ENCODE measurements at places on chromosomes 13 and 19.

DNA sequence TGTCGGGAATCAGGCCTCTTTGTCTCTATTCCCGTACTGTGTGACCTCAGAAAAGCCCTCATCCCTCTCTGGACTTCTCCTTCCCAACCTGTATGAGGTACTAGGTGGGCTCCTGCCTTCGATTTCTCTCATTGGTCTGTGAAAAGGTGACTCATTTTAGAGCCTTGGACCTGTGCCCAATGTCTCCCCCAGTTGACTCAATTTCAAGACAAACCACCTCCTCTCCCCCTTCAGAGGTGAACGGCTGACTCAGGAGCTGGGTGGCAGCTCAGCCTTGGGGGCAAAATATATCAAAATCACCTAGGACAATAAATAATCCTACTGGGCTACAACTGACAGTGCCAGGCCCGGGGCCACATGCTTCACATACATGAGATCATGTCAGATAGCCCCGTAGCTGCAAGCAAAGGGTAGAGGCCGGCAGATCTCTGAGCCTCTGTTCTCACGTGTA is 630 bp downstream of the COQ8B start:
- no peak for DNase-seq

GRCh38 chr13:50116430-50116973 is 101.3 kb downstream of the KCNRG start:
- no peak for DNase-seq

DNA sequence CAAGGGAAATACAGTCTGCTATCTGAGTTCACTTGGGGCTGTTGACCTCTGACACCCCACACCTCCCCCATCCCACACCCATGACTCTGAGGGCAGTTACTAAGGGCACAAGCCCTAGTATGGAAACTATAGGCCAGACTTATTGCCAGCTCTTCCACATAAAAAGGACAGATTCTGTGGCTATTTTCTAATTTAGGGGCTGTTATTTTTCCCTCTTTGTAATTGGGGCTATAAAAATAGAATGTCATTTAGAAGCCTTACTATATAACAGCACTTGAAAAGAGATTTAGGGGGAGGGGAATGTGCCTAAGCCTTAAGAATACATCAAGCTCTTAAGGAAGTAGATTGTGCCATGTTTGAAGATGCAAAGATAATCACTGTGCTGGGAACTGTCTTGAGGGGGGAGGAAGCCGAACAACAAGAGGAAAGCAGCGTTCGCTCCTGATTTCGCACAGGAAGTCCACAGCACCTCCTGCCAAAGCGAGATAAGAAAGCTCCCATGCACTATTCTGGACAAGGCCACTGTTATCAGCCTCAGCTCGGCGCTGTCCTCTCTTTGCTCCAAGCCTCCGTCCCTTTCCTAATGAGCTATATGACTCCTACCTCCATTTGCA is 86.6 kb downstream of the FLT1 start:
- no peak for DNase-seq

GRCh38 chr13:76813000-76813691 is 73.1 kb downstream of the KCTD12 start:
- no peak for DNase-seq

GRCh38 chr19:54792814-54793213 is 10.6 kb upstream of the KIR2DL4 start:
- no peak for DNase-seq

DNA sequence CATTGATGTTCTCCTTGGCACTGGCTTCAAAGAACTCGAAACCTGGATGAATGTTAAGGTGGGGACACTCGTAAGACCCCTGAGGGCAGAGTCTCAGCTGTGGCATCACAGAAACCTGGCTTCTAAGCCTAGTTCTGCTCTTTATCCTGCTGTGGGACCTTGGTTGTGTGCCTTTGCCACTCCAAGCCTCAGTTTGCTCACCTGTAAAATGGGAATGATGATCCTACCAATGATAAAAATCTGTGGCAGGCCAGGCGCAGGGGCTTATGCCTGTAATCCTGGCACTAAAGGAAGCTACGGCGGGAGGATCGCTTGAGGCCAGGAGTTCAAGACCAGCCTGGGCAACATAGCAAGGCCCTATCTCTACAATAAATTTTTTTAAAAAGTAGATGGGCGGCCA is 13.9 kb downstream of the RAB3D start:
- DNase-seq = no peak

DNA sequence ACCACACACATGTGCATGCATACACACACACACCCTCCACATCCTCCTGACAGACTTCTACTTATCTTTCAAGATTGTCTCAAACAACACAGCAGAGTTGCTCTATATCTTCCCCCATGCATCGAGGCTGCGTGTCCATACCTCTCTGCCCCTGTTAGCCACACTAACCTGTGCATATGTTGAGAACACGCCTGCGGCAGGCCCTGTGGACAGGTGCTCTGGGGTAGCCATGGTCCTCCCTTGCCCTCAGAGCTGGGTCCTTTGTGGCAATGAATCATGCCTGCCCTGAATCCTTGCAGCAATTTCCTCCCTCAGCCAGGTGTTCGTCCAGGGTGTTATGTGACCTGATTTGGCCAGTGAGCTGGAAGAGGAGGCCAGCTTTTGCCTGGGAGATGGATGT is 213.3 kb downstream of the KATNAL1 start:
- no peak for DNase-seq

GRCh38 chr13:22915442-22916082 is 265.2 kb upstream of the SGCG start:
- no peak for DNase-seq

Measured in substantia nigra (tissue), 51 donors.